Naive thymus-derived CD8-positive, alpha-beta T cell (primary cell): ENCODE measurements at places on chromosomes 4 and X. TPM values are rescaled to one million over a fixed set of nuclear protein-coding genes. Genes with fewer than 3 reads are reported as not detected.

Gene LNX1
- polyA plus RNA-seq, result 0.32 TPM

Gene FGF13
- polyA plus RNA-seq, result not detected

Gene GLRB
- not detected for polyA plus RNA-seq

DNA sequence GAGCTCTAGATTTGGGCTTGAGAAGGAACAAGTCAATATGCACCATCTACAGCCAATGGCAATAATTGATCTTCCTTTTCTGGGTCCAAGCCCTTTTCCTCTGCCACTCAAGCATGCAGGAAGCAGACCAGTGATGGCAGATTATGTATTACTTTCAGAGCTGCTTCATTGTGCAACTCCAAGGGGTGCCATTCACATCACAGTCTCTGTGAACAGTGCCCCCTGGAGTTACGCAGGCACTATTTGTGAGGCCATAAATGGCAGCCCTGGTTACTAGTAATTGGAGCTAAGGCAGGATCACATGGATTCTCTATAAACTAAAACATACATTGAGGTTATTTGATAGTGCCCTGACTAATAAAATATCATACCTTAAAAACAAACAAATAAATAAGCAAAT lies 313.4 kb upstream of the SLC7A11 start:
- no peak for DNase-seq

DNA sequence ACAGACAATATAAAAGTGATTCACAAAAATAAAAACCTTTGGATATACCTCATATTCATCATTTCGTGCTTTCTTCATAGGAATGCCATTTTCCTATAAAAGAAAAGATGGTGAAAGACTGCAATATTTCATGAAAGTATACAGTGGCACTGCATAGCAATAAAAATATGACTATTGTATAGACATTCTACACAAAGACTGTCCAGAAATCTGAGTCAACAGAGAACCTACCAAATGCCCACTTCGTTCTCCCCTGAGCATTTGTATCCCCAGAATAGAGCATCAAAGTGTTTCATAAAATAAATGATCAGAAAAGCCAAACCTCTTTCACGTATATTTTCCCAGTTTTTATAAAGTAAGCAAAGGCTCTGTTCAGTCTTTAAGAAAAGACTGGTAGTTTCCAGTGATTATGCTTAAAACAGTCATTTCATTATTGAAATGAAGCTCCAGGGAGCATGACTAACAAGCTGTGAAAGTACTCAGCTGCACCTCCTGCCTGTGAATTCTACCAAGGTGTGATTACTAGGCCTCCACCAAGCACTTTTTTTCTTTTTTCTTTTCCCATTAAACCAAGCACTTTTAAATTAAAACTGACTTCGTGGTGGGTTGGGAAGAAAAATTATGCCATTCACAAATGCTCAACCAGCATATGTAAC lies 20.2 kb downstream of the PPA2 start:
- no peak for DNase-seq

DNA sequence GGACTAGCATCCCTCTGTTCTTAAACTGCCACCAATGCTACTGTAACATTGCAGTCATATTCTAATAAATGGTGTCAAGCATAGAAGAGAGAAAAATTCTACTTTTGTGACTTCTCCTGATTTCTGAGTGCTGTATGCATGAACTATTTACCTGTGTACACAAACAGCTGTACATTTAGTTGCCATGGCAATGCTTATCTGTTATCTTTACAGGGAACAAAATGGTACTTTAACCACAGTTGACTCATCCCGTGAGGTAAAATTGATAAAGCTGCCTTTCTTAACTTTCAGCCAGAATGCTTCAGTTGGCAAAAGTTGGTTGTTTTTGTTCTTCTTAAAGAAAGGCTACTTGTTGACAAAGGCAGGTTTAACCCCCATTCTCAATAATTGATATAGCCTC lies 587.5 kb upstream of the MAGEB2 start:
- DNase-seq, result no peak

- no peak for DNase-seq
These were observed 72.4 kb upstream of the GATB start for GRCh38 chr4:151833174-151833573.

DNA sequence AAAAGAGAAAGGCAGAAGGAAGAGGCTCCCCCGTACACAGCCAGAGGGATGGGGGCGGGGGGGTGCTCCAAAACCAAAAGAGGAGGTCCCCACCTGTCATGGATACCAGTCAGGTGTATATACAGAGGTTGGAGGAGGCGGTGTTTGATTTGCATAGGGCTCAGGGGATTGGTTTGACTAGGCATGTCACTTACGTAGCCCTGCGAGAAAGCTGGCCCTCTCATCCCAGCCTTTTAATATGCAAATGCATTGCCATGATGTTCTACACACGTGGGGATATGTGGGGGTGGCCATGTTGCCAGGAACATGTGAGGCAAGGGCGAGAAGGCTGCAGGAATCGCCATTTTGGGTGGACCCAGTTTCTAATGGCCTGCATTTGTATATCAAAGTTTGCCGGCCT lies 38.6 kb downstream of the TMEM150C start:
- no peak for DNase-seq

- no peak for DNase-seq
These were observed 27.8 kb upstream of the BMP2K start for GRCh38 chr4:78748381-78748780.

DNA sequence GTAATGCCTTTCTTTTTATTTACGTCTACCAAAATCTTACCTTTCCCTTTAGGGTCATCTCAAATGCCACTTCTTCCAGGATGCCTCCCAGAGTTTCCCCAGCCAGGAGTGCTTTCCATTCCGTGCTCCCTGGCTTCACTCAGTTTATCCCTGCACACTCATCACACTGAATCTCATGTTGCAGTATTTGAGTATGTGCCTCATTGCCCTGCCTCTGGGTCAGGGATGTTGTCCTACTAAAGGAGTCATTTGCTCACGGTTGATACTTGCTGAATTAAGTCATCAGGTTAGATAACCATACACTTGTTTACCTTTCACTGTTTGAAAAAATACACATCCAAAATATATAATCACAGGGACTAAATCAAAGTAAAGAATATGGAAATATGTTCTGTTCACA lies 356.2 kb upstream of the GATB start:
- no peak for DNase-seq

DNA sequence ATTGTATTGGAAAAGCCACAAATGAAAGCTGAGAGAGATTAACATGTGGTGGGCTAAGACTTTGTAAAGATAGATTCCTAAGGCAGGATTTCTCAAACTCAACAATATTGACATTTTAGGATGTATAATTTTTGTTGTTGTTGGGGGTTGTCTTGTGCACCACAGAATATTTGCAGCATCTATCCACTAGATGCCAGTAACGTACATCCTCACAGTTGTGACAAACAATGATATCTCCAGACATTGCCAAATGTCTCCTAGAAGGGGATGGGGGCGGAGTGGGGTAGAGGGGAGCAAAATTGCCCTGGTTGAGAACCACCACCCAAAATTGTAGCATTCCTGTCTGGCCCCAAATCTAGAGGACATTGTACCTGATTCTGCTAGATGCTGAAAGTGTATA lies 14.7 kb upstream of the CBR4 start:
- no peak for DNase-seq

DNA sequence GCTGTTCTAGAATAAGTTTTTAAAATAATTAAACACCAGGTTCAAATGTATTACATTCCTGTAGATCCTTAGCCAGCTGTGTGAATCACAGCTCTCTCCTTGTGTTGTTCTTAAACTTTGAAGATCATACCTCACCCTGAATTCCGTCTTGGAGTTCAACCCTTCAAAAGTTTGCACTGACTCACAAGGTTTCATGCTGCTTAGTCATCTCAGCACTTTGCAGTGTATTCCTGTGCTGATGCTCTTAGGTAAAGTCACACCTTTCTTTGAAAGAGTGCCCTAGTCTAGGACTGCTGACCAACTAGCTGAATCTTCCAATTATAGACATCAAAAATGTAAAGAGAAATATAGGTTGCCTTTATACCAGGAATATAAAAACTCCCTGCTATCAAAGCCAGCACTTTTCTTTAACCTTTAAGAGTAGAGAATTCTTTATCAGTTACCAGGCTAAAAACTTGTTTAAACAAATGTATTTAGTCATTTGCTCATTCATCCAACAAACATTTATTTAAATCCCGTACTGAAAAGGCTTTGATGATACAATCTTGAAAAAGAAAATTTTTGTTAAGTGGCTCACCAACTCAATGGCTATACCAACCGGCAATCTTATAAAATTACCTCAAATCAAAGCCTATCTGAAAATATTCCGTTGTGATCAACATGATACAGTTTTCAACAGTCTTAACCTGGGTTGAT lies 169.7 kb downstream of the RAP1GDS1 start:
- no peak for DNase-seq

DNA sequence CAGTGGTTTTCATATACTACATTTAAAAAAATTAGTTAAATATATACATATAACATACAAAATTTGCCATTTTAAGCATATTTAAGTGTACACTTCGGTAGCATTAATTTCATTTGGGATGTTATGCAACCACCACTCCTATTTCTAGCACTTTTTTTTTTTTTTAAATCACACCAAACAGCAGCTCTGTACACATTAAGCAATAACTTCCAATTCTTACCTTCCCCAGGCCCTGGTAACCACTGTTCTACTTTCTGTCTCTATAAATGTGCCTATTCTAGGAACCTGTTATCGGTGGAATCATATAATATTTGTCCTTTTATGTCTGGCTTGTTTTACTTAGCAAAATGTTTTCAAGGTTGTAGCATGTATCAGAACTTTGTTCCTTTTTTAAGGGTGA lies 39.1 kb downstream of the TMEM164 start:
- no peak for DNase-seq

- no peak for DNase-seq
These were observed 126.1 kb downstream of the MGST2 start for GRCh38 chr4:139791681-139792080.

- DNase-seq, result no peak
These were observed 121.6 kb upstream of the FAT1 start for GRCh38 chr4:186845137-186845842.

DNA sequence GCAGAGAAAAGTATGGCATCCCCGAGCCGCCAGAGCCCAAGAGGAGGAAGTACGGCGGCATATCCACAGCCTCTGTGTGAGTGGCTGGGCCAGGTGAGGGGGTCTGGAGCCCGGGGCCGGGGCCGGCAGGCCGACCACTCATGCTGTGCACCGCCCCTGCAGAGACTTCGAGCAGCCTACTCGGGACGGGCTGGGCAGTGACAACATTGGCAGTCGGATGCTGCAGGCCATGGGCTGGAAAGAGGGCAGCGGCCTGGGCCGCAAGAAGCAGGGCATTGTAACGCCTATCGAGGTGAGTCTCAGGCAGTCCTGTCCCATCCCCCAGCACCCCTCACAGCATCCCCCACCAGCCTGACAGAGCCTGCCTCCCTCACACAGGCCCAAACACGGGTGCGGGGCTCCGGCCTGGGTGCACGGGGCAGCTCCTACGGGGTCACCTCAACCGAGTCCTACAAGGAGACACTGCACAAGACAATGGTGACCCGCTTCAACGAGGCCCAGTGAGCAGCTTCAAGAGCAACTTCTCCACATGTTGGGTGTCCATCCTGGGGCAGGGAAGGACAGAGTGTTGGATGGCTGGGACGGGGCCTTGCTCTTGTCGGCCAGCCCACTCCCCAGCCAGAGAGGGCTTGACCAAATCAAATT lies 7.4 kb upstream of the UBA1 start:
- no peak for DNase-seq

- no peak for DNase-seq
These were observed 207.1 kb upstream of the ATP6AP2 start for GRCh38 chrX:40373641-40374040.

GRCh38 chrX:74924449-74925224 lies 615 bp downstream of the NEXMIF start:
- peak; percentile 59 for DNase-seq

DNA sequence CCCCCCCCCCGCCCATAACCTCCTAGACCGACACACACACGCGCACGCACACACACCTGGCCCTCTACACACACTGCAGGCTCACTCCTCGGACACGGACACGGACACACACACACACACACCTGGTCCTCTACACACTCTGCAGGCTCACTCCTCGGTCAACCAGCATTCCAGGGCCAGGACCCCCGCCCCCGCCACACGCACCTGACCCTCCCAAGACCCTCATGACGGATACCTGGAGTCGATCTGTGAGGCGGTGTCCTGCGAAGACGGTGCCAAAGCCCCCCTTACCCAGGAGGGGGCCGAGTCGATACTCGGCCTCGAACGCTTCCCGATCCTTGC lies 552 bp downstream of the PIM2 start:
- no peak for DNase-seq

GRCh38 chr4:35164063-35164462 lies 1080.3 kb downstream of the ARAP2 start:
- no peak for DNase-seq
